ENCODE measurements at places on chromosomes 7 and 10. TPM values are rescaled to one million over a fixed set of nuclear protein-coding genes. Genes with fewer than 3 reads are reported as not detected.
A peak's percentile ranks its signal among the peaks of the same experiment; 100 is the strongest.

- peaks cover 6% of the 10 kb centered on the region for H3K36me3 ChIP-seq
- H3K4me1 ChIP-seq: no peaks in the 10 kb centered on the region
- no peak overlapping the region for H3K4me3 ChIP-seq
- H3K27ac ChIP-seq: no peak overlapping the region
- no peaks in the 10 kb centered on the region for H3K27me3 ChIP-seq
- no peak for DNase-seq
Measured at GRCh38 chr10:4475827-4476490, 350.0 kb upstream of the AKR1E2 start.

DNA sequence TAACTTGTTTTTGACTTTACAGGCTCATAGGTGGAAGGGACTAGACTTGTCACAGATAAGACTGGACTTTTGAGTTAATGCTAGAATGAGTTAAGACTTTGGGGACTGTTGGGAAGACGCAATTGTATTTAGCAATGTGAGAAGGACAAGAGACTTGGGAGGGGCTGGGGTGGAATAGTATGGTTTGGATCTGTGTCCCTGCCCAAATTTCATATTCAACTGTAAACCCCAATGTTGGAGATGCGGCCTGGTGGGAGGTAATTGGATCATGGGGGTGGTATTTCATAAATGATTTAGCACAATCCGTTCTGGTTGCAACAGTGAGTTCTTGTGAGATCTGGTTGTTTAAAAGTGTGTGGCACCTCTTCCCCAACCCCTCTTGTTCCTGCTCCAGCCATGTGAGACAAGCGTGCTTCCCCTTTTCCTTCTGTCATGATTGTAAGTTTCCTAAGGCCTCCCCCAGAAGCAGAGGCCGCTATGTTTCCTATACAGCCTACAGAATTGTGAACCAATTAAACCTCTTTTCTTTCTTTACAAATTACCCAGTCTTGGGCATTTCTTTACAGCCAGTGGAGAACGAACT lies 22.6 kb downstream of the RNF216 start:
- H3K4me1 ChIP-seq: no peaks in the 10 kb centered on the region
- H3K4me3 ChIP-seq: no peak overlapping the region
- peaks cover 30% of the 10 kb centered on the region for H3K36me3 ChIP-seq
- no peak overlapping the region for H3K27ac ChIP-seq

SLC18A3 gene
- total RNA-seq: not detected

GRCh38 chr7:20514364-20514763 lies 101.1 kb upstream of the ABCB5 start:
- no peaks in the 10 kb centered on the region for H3K4me1 ChIP-seq
- no peak overlapping the region for H3K4me3 ChIP-seq
- DNase-seq: peak; percentile 79
